Aorta (tissue), 5 donors: ENCODE measurements at places on chromosomes 7 and 10. TPM values are rescaled to one million over a fixed set of nuclear protein-coding genes. Genes with fewer than 3 reads are reported as not detected.

DNA sequence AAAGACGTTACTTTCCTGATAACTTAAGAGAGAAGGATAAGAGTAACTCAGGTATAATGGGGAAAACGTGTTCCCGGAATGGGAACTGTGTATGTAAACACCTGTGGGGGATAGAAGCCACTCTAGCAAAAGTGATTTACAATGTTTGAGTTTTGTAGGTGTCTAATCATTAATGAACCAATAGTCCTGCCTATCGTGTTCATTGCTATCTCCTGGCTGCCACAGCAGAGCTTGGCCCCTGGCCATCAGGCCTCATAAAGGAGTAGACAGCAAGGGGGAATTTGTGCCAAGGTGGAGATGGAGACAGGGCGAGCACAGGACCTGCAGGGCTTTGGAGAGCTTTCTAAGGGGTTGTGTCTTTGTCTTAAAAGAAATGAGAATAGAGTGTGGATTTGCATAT is 102.1 kb downstream of the GAD2 start:
- no peak for DNase-seq

- DNase-seq, result no peak
These were observed 48.9 kb downstream of the LYZL2 start for GRCh38 chr10:30580676-30581075.

- DNase-seq, result no peak
These were observed 51.1 kb upstream of the CHST15 start for GRCh38 chr10:124144536-124144935.

DNA sequence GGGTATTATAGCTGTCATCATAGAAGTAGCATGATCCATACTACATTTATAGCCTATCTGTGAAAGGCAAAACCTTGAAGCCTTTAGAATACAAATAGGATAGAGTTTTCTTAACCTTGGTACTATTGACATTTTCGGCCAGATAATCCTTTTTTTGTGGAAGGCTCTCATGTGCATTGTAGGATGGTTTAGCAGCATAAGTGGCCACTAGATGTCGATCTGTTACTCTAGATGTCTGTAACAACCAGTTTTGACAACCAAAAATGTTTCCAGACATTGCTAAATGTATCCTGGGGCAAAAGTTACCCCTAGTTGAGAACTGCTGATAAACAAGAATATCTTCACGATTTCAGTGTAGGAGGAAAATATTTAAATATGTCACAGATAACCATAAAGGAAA is 319.4 kb upstream of the GALNT17 start:
- DNase-seq, result no peak

DNA sequence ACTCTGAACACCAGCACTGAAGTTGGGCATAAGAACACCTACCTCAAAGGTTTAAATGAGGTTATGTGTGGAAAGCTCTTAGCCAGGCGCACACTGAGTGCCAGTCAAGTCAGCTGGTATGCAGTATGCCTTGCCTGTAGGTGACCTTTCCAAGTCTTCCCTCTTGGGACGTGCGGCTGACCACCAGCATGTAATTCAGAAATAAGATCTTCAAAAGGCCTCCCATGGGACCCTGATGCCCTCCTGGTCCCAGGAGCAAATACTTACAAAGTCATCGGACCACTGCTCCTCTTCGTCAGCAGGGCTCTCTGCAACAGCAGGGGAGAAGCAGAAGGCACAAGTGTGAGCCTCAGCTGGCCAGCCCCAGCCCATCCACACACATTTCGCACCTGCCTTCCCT is 40.8 kb downstream of the BLNK start:
- DNase-seq, result no peak

GRCh38 chr10:88933564-88933963 is 19.0 kb downstream of the ACTA2 start:
- DNase-seq, result no peak

DNA sequence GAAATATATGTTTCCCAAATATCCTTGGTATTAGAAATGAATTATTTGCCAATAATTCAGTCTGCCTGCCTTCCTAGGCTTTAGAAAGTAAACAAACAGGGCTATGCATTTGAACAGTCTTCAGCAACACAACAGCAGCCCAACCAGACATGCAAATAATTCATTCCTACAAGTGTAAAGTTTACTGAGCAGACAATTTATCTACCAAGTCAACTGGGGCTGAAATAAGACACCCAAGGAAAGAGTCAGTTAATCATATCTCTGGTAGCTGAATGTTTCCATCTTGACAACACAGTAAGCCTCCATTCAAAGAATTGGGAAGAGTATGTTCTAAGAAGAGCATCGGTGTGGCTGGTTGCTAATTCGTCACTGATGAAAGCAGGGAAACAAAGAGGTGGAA is 38.4 kb downstream of the AIFM2 start:
- no peak for DNase-seq

- no peak for DNase-seq
These were observed 44.4 kb downstream of the KLHDC10 start for GRCh38 chr7:130114776-130115175.

GRCh38 chr7:14576578-14576977 is 326.0 kb downstream of the DGKB start:
- DNase-seq, result no peak

DNA sequence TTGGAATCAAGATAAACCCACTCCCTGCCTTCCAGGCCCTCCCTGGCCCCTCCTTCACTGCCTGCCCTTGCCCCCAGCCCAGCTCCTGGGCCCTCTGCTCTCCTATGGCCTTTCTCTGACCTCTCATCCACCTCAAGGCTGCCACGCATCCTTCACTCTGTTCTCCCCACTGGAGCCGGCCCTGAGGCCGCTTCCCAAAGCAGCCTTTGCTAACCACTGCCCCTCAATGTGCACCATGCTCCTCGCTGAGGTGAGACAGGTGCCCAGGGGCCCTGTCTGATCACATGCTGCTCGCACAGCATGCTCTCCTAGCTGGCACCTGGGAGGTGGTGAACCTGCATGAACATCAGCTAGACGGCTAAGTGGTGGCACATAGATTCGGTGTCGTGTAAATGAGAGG is 138.5 kb upstream of the RET start:
- peak; percentile 66 for DNase-seq

DNA sequence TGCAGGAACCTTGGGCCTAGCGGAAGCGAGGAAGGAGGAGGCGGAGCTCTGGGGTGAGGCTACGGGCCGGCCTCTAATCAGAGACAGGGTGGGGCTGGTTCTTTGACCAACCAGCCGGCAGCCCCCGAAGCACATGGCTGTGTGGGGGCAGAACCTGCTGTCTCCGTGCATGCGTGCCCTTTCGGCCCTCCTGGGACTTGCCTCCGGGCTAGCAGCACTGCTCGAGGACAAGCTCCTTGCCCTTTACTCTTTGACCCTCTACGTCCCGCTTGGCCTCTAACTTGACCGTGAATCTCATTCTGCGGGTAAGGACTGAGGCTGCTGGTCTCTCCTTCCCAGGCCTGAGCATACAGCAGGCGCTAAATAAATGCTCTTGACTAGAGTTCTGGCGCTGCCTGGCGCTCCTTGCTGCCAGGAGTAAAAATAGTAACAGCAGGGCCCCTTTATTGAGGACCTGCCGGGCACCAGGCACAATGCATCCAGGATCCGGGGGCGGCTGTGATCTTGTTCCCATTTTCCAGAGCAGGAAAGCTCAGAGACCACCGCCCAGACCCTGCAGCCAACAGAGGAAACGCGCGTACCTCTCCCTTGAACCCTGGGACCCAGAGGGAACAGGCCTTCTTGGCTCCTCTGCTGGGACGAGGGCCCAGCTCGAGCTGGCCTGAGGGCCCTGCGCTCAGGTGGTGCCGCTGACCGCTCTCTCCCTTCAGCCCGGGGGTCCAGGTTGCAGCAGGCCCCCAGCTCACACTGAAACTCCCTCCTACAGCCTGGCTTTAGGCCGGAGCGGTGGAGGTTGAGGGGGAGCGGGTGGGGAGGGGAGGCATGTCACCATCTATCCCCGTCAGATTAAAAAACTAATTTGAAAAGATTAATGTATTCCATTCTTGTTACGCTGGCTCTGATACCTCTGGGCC is 2.7 kb upstream of the COMTD1 start:
- DNase-seq, result no peak

DNA sequence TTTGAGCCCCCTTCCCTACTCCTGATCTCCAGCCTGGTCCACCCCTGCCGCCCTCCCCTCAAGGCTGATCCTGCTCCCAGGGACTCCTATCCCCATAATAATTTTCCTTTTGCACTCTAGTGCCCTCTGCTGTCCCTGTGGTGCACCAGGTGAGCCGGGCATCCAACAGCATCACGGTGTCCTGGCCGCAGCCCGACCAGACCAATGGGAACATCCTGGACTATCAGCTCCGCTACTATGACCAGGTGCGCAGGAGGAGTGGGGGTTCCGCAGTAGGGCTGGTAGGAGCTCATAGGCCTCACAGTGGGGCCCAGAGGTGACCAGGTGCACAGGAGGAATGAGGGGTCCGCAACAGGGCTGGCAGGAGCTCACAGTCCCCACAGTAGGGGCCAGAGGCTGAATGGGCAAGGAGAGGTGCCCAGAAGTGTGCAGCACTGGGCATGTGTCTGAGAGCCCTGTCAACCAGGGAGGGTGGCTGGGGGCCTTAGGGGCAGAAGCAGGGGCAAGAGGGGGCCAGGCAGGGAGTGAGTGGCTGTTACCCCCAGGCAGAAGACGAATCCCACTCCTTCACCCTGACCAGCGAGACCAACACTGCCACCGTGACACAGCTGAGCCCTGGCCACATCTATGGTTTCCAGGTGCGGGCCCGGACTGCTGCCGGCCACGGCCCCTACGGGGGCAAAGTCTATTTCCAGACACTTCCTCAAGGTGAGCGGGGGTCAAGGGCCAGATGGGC is 11.7 kb downstream of the EPHB6 start:
- DNase-seq, result no peak

DNA sequence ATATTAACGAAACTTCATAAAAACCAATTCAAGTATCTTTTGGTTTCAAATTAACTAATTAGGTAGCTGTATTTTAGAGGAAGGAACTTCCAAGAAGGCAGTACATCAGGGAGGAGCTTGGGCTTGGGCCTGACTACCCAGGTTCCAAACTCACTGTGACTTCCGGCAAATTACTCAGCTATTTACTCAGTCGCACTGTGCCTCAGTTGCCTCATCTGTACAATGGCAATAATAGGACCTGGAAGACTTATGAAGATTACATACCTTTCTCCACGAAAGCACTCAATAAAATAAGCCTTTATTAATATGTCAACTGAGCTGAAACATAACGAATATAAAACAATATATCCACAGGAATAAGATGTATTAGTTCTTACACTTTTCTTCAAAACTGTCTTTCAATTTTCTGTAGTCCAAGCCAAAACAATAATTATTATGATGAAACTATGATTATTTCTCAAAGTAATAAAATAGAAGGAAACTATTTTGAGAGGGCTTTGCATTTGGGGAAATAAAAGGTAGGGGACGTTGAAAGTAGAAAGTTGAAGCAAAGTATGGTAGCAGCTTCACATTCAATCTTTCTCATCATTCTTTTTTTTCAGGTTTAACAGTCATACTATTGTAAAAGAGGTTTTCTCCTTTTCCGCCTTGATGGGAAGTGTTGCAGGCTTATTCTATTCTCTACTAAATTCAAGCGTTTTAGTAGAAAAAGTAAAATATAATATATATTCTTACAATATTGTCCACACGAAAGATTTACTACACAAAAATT is 10.5 kb upstream of the EBLN1 start:
- DNase-seq, result no peak

- DNase-seq, result peak; percentile 95
These were observed 172.6 kb upstream of the TNRC18 start for GRCh38 chr7:5596046-5596895.

The ZNF365 gene
- 1.1 TPM for total RNA-seq

The NPSR1 gene
- not detected for total RNA-seq

The CDK13 gene
- 52.7 TPM for total RNA-seq

The FAM237B gene
- not detected for total RNA-seq

The COL13A1 gene
- total RNA-seq, result 9.3 TPM

The CDK14 gene
- 72.4 TPM for total RNA-seq

The RET gene
- 2.5 TPM for total RNA-seq

The FAM25G gene
- total RNA-seq, result not detected

The DKK1 gene
- 0.96 TPM for total RNA-seq

The SHLD2 gene
- total RNA-seq, result 24.2 TPM
